ENCODE measurements at places on chromosomes 4 and X. TPM values are rescaled to one million over a fixed set of nuclear protein-coding genes. Genes with fewer than 3 reads are reported as not detected.
A peak's percentile ranks its signal among the peaks of the same experiment; 100 is the strongest.

- H3K27ac ChIP-seq = no peak overlapping the region
- H3K4me1 ChIP-seq = no peaks in the 10 kb centered on the region
Measured at GRCh38 chrX:41789374-41789773, 65.4 kb downstream of the GPR82 start.

- H3K27me3 ChIP-seq = no peaks in the 10 kb centered on the region
- no peak for DNase-seq
- H3K27ac ChIP-seq = no peak overlapping the region
- no peaks in the 10 kb centered on the region for H3K4me1 ChIP-seq
Measured at GRCh38 chrX:134631426-134632346, 26.6 kb downstream of the PLAC1 start.

Gene PIR
- polyA plus RNA-seq = 6.8 TPM

DNA sequence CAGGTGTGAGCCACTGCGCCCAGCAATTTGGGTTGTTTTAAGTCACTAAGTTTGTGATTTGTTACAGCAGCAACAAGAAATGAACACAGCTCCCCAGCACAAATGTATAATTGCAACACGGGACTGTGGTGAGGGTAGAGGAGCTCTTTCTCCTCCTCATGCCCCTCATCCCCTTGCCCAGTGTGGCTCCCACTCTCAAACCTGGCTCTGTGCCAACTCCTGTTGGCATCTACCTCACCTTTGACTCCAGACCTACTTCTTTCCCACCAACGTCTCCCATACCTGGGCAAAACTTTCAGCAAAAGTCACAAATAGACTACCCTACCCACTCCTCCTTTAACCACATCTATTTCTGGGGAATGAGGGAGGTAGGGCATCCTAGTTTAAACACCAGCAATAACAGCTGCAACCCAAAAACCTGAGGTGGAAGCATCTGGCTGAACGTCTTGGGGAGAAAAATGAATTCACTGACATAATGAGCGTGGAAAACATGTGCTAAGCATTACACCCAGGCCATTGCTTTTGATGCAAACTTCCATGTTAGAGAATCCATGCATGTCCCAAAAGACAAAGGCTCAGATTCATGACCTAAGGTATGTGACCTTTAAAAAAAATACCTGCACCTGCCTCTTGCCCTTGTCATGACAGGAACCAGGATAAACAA, 19.2 kb downstream of the LNX1 start:
- no peak overlapping the region for H3K27ac ChIP-seq
- H3K27me3 ChIP-seq = no peaks in the 10 kb centered on the region
- peaks cover 25% of the 10 kb centered on the region for H3K36me3 ChIP-seq
- H3K4me1 ChIP-seq = peaks cover 4% of the 10 kb centered on the region
- DNase-seq = no peak
- no peak overlapping the region for H3K4me3 ChIP-seq

DNA sequence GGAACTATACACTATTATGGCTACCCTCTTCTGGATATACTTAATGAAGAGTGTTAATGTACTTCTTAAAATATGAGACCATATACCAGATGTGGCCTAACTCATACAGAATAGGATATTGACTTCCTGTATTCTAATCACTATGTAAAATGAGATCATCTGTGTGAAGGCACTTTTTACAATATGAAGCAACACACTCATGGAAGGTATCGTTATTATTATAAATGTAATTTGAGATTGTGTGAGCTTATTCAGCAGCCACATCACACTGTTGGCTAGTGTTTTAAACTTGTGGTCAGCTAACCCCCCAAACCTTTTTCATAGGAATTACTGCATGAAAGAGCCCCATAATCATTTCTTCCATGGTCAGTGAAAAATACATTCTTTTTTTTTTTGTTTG, 281.8 kb upstream of the TEX13A start:
- no peak overlapping the region for H3K4me3 ChIP-seq
- no peak overlapping the region for H3K27ac ChIP-seq
- no peaks in the 10 kb centered on the region for H3K27me3 ChIP-seq
- DNase-seq = no peak
- H3K36me3 ChIP-seq = no peaks in the 10 kb centered on the region

DNA sequence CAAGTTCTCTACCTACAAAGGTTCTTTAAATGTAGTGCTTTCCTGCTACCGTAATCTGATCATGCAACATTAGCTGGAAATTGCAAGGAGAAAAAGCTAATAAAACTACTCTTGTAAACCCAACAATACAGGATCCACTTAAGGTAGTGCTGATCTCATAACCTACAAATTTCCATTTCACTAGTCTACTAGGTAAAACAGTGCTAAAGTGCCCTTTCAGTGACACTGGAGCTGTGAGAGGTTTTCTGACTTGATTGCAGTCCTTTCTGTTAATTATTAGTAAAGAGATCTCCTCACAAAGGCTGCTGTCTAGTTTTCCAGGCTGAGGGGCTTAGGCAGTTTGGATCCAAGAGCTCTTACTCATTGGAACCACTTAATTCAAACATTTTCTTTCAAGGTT, 1118.7 kb downstream of the SH3BGRL start:
- H3K36me3 ChIP-seq = no peaks in the 10 kb centered on the region
- H3K27me3 ChIP-seq = no peaks in the 10 kb centered on the region
- DNase-seq = peak; percentile 13
- H3K4me1 ChIP-seq = peaks cover 3% of the 10 kb centered on the region
- no peak overlapping the region for H3K4me3 ChIP-seq

Gene ESX1
- polyA plus RNA-seq = not detected

- H3K4me1 ChIP-seq = peaks cover 17% of the 10 kb centered on the region
- H3K36me3 ChIP-seq = no peaks in the 10 kb centered on the region
- DNase-seq = no peak
- H3K4me3 ChIP-seq = no peak overlapping the region
- peak overlapping the region; percentile 34 for H3K27ac ChIP-seq
Measured at GRCh38 chr4:140094438-140095420, 59.3 kb downstream of the MAML3 start.

GRCh38 chr4:188435381-188435780, 296.1 kb downstream of the TRIML1 start:
- no peak overlapping the region for H3K27ac ChIP-seq
- no peak for DNase-seq

Gene GPR173
- polyA plus RNA-seq = 7.8 TPM

Measured in large intestine (tissue), 12 donors.